Activated naive CD8-positive, alpha-beta T cell treated with anti-CD3 and anti-CD28 coated beads, Interleukin-2, amount 10 ng/mL, durations not matched to agents 7 days and 5 days (primary cell): ENCODE measurements at places on chromosomes 13 and 19.

- no peak for DNase-seq
These were observed 735.2 kb downstream of the LIG4 start for GRCh38 chr13:107480130-107480529.

DNA sequence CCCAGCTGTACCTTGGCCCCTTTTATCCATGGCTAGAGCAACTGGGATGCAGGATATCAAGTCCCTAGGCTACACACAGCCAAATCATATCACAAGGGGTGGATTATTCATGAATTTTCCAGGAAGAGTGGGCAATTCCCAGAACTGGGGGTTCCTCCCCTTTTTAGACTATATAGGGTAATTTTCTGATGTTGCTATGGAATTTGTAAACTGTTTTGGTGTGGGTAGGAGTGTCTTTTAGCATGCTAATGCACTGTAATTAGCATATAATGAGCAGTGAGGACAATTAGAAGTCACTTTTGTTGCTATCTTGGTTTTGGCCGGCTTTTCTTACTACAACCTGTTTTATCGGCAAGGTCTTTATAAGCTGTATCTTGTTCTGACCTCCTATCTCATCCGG is 18.0 kb upstream of the IGFL4 start:
- no peak for DNase-seq

DNA sequence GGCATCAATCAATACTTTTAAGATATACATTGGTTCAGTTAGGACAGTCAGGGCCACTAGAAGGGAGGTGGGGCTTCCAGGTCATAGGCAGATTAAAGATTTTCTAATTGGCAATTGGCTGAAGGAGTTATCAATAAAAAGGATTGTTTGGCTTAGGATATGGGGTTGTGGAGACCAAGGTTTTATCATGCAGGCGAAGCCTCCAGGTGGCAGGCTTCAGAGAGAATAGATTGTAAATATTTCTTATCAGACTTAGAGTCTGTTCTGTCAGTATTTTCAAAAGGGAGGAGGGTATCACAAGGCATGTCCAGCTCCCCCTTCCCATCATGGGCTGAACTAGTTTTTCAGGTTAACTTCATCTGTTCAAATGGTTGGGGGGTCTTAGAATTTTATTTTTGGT is 77.4 kb upstream of the FARP1 start:
- no peak for DNase-seq

DNA sequence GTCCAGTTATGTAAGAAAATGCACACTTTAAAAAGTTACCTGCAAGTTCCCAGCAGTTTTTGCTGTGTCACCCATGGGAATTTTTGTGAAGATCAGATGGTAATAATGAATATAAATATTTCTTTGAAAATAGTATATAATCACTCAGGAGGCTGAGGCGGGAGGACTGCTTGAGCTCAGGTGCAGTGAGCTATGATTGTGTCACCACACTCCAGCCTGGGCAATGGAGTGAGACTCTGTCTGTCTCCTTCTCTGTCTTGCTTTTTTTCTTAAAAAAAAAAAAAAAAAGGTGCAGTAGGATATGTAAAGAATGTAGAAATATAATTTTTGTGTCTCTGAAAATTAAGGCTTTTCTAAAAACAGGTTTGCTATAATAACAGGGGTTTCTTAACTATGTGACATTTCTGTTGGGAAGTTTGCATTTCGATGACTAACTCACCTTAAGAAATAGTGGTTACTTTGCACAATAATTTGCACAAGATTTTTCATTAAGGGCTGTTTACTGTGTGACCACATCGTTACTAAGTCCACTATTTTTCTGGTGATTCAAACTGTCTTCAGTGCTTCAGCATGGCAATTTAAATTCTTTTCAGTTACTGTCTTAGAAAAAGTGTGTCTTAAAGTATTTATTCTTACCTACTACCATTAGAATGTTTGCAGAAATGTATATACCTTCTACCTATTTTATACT is 37.3 kb downstream of the DNAJC3 start:
- no peak for DNase-seq

DNA sequence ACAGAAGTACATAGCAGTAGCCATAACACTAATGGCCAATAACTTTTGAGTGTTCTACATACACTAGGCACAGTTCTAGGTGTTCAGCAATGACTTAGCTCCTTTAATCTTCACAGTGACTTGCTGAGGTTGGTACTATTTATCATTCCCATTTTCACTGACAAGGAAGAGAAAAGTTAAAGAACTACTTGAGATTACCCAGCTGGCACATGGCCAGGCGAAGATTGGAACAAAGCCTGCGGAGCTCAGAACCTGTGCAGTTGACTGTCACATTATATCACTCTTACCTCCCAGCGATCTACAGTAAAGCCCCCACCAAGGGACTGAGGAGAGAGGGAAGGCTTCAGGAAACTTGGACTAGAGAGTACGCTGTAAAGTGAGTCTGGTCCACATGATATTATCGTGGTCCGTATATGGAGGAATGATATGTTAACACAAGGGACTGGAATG is 42.4 kb upstream of the WDFY2 start:
- no peak for DNase-seq

DNA sequence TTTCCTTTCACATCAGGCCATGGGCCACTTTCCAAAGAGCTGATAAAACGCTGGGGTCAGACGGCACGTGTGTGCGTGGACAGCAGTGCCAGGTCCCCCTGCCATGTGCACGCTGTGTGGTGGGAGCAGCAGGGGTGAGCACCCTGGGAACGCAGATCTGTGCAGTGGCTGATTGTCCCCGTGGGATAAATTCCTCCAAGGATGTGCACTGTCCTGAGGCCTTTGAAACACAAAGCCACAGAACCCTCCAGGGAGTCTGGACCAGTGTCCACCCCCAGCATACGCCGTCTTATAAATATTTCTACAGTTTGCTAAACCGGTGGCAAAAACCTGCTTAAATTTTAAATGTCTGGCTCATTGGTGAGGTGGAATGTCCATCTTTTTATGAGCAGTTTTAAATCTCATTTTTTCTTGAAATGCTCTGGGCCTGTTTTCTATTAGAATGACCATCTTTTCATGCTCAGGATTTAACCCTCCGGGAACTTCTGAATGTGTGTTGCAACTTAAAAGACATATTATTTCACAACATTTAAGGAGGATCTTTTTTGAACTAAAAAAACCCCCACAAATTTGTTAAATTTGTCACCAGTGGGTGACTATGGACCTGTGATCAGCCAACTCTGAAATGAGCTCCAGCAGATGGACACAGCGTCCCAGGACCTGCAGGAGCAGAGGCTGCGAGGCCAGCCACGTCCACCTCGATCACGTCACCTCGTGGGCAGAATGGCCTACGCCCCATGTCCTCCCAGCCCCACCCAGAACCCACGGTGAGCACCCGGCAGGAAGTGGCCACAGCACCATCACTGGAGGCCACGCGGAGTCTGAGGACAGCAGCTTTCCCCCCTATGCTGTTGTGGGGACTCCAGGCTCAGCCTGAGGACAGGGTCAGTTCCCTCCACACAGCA is 68.6 kb downstream of the RASA3 start:
- no peak for DNase-seq

DNA sequence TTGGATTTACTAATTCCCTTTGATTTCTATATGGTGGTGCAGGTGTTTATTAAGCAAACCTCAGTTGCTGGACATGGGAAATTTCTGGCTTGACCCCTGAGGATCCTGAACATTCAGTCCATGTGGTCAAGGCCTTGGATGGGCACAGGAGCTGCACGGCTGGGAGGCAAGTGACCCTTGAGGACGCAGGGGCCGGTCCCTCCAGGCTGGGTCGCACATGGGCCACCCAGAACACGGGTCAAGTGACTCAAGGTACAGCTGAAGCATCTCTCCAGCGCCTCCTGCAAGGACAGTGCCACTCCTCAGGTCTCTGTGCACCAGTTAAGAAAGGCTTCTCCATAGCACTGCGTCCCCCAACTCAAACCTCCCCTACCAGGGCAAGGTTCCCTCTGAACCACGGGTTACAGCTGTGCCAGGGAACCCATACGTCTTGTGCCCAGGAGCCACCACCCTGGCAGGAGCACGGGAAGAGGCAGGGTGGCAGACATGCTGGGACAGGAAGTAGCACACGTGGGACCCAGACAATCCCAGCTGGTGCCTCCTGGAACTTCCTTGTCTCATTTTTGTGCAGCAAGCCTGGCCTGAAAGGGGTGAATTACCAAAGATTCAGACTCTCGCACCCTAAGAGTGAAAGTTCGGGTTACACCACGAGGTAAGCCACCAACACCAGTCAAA is 93.1 kb downstream of the SPACA7 start:
- DNase-seq, result no peak

- no peak for DNase-seq
These were observed 129.4 kb downstream of the KL start for GRCh38 chr13:33145667-33146066.

DNA sequence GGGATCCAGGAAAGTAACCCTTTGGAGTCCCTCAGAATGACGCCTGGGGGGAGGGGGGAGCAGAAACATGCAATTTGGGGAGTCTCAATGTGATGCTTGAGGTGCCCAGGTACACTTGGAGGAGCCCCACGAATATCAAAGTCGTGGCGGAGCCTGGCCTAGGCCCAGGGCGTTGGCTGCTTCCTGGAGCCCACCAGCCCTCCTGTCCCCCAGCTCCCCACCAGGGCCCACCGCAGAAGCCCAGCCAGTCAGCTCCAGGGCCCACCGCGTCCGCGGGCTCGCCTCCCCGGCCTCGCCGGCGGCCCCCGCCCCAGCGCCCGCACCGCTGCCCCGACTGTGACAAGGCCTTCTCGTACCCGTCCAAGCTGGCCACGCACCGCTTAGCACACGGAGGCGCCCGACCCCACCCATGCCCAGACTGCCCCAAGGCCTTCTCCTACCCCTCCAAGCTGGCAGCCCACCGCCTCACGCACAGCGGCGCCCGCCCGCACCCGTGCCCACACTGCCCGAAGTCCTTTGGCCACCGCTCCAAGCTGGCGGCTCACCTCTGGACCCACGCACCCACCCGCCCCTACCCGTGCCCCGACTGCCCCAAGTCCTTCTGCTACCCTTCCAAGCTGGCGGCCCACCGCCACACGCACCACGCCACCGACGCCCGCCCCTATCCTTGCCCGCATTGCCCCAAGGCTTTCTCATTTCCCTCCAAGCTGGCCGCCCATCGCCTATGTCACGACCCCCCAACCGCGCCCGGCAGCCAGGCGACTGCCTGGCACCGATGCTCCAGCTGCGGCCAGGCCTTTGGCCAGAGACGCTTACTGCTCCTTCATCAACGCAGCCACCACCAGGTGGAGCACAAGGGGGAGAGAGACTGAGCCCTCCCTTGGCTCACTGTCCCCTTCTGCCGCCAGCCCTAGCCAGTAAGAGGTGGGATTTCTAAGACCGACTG is 2.1 kb downstream of the ZNF575 start:
- DNase-seq, result peak; percentile 46

DNA sequence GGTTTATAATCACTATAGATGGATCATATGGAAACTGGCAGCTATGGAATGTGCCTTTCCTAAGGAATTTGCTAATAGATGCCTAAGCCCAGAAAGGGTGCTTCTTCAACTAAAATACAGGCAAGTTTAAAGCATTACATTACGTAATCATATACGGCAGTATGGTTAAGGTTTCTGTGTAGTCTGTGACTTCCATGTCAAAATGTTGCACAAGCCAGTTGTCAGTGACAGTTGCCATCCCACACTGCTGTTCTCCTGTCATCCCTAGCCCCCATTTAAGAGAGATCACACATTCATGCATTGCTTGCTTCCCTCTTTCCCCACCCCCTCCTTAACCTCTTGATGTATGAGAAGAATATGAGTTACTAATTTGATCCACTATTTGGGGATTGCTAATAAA is 47.3 kb downstream of the BRCA2 start:
- DNase-seq, result no peak

GRCh38 chr13:83825676-83826075 is 56.6 kb downstream of the SLITRK1 start:
- no peak for DNase-seq

DNA sequence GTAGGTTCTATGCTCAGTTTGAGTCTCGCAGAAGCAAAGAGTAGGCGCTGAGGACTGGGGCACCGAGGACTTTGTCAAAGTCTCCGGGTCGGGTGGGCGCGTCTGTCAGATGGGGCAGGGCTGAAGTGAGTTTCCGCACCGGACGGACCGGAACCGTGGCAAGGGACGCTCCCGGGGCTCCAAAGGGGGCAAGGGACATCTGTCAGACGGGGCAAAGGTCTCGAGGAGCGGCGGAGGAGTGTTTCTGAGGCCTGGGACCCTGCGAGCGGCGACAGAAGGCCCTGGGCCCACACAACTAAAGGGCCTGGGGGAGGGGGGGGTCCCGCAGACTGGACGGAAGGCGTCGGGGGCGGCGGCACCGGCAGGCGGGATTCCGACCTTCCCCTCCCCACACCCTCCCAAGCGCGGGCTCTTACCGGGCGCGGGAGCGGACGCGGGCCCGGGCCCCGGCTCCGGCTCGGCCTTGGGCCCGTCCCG is 13.3 kb upstream of the AKAP8L start:
- DNase-seq, result peak; percentile 55

- DNase-seq, result no peak
These were observed 131.3 kb downstream of the CYSLTR2 start for GRCh38 chr13:48784916-48785548.

GRCh38 chr13:40981949-40982348 is 37.2 kb downstream of the ELF1 start:
- no peak for DNase-seq

GRCh38 chr13:107734891-107735625 is 480.3 kb downstream of the LIG4 start:
- no peak for DNase-seq

GRCh38 chr13:105442949-105443699 is 1092.3 kb downstream of the EFNB2 start:
- DNase-seq, result no peak

GRCh38 chr13:43694146-43694664 is 92.6 kb downstream of the ENOX1 start:
- no peak for DNase-seq

DNA sequence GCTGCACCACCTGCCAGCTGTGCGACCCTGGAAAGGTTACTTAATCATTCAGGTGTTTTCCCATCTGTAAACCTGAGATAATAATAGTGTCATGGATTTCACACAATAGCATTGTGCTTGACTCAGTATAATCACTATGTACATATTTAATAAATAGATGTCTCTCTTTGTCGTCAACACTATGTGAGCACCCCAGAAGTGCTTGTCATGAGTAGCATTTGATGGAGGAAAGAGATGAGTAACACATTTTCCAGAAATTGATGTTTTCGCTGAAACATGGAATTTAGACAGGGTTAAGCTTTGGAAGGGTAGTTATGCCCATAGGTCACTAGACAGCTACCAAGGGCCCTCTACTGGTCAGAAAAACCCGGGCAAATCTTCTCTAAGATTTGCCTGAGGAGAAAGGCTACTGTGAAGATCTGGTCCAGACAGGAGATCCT is 9.5 kb upstream of the MBNL2 start:
- DNase-seq, result no peak

DNA sequence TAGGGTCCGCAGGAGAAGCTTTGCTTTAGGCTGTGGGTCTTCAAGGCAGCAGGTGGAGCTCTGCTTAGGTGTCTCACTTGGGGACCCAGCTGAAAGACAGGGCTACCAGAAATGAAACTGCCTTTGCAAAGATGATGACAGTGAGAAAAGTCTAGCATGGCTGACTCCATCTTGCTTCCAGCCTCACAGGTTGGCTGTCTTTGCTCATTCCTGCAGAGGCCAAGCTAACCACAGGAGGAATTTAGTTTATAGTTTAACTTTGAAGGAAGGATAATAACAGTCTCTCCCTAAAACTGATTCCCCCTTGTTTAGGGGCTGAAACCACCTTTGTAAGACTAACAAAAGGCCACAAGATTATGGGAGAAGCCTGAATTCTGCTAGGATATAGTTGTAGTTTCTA is 252.4 kb downstream of the UQCRFS1 start:
- no peak for DNase-seq

GRCh38 chr19:50333737-50334617 is 4.8 kb upstream of the KCNC3 start:
- DNase-seq, result peak; percentile 95
